ENCODE measurements at places on chromosomes 7 and 10.

GRCh38 chr10:83991986-83992753, 147.1 kb upstream of the GHITM start:
- DNase-seq: no peak

- no peak for DNase-seq
Measured at GRCh38 chr10:27838361-27838760, 92.7 kb upstream of the MKX start.

DNA sequence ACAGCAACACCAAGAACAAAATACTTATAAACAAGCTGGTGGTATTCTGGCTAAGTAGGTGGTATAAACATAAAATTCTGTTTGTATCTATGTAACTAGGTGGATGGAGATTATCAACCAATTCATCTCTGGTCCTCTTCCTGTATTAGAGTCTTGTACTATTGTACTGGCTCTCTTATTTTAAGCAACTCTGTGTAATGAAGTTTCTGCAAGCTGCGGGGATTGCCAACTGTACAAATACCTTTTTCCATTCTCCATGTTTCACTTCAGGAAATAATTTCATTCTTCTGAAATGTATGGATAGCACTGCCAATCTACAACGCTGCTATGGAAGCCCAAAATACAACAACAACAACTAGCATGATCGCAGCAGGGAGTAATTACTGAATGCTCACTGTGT, 44.8 kb downstream of the JAZF1 start:
- DNase-seq: no peak

- no peak for DNase-seq
Measured at GRCh38 chr10:105989995-105990394, 1174.5 kb downstream of the SORCS1 start.

DNA sequence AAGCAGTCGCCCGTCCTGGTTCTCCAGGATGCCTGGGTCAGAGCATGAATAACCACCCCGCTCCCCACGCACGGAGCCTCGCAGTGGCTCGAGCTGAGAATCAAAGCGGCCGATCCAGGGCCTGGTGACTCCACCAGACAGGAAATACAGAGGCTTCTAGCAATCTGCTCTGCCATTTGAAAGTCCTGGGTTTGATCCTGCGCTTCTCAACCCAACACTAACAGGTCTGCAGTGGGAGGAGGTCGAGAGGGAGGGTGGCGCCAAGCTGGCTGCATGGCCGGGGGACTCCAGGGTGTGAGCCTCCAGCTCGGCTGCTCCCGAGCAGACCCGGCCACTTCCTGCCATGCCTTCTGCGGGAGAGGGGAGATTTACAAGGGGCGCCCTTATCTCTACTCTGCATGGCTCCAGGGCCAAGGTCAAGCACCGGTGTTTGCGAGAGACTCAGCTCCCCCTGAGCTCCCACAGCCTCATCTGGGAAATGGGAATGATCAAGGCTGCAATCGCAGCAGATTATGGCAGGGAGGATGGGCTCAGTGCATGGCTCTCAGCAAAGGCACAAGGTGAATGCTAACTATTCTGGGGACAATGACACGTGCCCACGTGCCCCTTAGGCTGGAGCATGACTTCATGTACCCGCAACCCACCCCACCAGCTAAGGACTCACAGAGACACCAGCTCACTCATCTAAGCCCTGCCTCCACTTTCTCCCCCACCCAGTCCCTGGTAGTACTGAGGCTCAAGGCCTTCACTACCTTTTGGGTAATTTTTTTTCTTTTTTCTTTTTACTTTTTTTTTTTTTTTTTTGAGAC, 73.9 kb upstream of the TNRC18 start:
- DNase-seq: no peak

DNA sequence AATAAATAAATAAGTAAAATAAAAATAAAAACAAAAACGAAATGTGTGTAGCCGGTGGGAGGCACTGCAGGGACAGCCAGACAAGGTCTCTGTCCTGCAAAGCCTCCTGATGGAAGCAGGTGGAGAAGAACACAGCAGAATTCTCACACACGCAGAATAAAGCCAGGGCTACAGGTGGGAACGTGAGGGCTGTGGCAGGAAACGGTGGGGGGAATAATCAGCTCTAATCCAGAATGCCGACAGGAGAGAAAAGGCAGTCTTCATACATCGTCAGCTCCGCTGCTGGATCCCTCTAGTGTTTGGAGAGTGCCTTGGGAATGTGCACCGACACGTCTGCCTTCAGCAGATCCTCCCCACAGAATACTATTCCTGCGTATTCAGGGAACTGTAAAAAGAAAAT, 6.8 kb upstream of the SNX8 start:
- DNase-seq: no peak

GRCh38 chr10:52232561-52233350, 81.3 kb upstream of the DKK1 start:
- no peak for DNase-seq

DNA sequence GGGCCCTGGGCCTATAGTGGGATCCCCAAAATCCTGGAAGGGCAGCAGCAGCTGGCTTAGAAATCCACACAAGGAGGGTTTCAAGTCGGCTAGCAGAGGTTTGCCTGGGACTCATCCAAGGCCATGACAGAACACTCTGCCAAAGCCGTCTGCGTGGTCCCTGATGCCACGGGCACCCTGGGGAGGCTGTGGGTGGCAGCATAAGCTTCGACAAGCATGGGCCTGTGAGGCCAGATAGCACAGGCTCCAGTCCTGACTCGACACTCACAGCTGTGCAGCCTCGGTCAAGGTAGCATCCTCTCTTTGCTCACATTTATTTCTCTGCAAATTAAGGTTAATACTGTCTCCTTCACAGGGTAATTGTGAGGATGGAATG, 138.3 kb downstream of the JCAD start:
- DNase-seq: no peak
